Kidney glomerular epithelial cell (primary cell): ENCODE measurements at places on chromosomes 4 and X.

DNA sequence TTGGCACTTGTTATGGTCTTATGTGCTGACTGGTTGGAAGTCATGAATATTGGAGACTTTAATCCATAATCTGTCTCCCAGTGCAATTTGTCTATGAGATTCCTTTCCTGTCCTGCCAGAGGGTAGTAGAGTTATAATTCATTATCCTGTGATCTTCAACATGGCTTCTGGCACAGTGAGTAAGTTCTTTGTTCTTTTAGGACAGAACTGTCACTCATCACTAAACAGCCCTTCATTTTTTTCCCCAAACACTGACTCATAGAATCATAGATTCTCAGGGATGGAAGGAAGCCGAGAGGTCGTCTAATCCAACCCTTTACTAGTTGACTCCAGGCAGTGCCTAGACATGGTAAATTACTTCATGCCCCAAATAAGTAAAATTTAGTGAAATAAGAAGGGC, 78.4 kb downstream of the LUZP4 start:
- DNase-seq, result no peak

GRCh38 chr4:53186714-53187358, 179.0 kb downstream of the SCFD2 start:
- peak; percentile 48 for DNase-seq

- no peak for DNase-seq
Observed at GRCh38 chr4:102143433-102143832, 201.8 kb downstream of the SLC39A8 start.

- no peak for DNase-seq
Observed at GRCh38 chrX:149043401-149043800, 461.7 kb downstream of the IDS start.

DNA sequence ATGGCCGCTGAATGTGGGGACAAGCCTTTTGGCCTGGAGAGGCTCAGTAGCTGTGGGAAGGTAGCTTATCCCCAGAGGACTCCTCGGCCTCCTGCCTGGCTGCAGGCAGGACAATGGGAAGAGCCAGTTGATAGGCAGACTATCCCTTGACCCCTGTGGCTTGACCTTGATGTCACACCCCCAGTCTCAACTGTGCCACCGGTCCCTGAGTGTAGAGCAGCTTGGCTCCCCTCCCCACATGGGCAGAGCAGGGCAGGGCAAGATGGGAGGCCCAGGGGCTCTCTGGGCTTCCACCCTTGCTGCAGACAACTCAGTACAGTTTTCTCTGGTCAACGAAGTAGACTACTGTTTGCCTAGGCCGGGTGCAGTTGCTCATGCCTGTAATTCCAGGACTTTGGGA, 25.7 kb downstream of the SYAP1 start:
- no peak for DNase-seq

DNA sequence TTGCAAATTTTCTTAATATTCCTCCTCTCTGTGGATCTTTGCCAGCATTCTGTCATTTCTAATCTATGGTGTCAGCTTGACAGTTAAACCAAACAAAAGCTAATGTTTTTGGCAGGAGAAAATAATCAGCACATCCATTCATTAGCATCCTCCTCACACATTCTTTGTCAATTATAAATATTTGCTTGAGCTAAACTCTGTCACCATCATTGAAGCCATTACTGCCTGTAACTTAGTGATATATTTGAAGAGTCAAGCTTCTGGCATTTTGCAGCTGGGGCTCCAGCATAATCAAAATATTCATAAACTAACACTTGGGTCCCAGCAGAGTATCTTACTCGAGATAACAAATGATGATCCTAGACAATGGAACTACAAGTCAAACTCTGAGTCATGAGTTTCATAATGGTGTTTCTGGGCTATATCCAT, 126.1 kb downstream of the EIF4E start:
- peak; percentile 32 for DNase-seq

GRCh38 chrX:153396320-153397195, 4.6 kb downstream of the PNMA6E start:
- DNase-seq, result no peak

DNA sequence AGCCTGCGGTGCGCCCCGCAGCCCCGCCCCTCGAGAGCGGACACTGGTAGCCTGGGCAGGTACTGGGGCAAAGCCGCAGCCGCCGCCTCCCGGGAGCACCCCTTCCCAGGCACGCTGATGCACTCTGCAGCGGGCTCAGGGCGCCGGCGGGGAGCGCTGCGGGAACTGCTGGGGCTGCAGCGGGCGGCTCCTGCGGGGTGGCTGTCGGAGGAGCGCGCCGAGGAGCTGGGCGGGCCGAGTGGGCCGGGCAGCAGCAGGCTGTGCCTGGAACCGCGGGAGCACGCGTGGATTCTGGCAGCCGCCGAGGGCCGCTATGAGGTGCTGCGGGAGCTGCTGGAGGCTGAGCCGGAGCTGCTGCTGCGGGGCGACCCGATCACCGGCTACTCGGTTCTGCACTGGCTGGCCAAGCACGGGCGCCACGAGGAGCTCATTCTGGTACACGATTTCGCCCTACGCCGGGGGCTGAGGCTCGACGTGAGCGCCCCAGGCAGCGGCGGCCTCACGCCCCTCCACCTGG, 401 bp downstream of the SOWAHD start:
- no peak for DNase-seq

- DNase-seq, result peak; percentile 45
Observed at GRCh38 chr4:168221301-168221700, 97.3 kb downstream of the DDX60 start.

DNA sequence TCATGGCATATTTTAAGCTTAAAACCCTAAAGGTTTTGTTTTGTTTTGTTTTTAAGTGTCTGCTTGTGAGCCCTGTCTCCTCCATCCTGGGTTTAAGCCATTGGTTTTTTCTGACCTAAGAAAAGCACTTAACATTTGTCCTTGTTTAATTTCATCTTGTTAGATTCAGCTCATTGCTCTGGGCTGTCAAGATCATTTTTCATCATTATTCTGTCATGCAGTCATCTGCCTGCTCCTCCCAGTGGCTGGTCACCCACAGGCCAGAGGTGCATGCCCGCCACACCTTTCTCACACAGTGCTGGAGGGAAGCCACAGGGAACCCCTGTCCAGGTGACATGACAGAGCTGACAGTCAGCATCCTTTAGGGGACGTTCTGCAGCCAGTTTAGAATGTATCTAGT, 11.7 kb upstream of the REELD1 start:
- DNase-seq, result no peak

DNA sequence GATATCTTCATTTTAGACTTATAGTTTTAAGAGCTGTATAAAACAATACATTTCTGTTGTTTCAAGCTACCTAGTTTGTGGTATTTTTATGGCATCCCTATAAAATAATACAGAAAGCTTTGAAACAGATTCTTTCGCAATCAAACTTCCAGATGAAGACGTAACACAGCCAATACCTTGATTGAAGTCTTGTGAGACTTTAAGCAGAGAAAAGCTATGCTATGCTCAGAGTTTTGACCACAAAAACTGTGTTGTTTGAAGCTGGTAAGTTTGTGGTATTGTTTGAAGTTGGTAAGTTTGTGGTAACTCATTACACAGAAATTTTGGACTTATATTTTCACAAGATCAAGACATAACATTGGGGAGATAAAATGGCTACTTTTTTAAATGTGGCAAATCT, 201.8 kb upstream of the UGT8 start:
- DNase-seq, result no peak

DNA sequence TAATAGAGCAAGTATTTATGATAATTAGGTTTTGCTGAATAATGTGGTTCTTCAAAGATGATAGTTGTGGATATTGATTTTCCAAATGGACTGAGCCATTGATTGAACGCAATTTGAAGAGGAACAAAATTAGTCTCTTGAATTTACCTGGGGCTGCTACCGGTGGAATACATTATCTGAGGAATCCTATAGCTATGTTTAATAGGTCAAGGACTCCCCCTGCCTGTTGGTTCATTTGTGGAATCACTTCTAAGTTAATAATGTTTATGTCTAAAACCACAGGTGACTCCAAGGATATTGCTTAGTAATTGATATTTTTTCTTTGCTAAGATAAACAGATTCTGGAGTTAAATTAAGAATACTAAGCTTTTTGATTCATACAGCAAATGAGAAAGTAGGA, 576.0 kb upstream of the PABPC4L start:
- DNase-seq, result peak; percentile 17

- DNase-seq, result no peak
Observed at GRCh38 chrX:147832707-147833348, 78.9 kb upstream of the FMR1 start.

DNA sequence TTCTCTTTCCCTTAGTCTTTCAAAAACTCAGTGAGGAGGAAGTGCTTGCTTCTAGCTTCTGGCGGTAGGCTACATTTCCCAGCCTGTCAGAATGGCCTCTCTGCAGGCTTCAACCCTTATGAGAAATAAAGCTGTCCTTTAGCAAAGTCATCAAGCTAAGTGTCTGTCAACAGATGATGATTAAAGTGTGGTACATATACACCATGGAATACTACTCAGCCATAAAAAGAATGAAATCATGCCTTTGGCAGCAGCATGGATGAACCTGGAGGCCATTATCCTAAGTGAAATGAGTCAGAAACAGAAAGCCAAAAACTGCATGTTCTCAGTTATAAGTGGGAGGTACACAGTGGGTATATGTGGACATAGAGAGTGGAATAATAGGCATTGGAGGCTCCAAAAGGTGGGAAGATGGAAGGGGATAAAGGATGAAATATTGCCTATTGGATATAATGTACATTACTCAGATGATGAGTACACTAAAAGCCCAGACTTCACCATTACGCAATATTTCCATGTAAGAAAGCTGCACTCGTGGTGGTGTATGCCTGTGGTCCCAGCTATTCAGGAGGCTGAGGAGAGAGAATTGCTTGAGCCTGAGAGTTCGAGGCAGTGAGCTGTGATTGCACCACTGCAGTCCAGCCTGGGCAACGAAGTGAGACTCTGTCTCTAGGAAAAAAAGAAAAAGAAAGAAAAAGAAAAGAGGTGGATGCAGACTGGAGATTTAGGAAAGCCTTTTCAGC, 7.9 kb downstream of the TRIM2 start:
- no peak for DNase-seq

DNA sequence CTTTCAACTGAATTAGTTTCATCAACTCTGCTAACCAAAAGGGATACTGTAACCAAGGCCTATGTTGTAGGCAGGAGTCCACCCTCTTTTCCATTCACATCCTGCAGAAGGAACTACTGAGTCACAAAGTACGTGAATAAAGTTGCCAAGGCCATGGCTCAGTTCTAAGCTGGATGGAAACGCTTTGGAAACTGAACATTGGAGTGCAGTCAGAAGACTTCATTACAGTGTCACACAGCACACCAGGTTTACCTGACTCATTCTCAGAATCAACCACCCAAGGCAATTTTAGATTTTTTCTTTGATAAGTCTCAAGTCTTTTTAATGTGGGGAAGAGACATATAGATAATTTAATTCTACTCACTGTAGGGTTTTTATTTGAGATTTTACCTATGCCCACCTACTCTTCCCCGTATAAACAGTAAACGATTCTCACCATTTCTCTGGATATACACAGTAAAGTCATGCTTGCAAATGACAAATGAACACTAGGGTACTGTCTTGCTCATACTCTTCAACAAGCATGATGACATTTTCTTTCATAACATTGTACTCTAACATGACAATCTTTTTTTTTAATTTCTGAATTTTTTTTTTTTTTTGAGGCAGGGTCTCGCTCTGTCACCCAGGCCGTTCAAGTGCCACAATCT, 58.9 kb upstream of the RBM47 start:
- no peak for DNase-seq

- peak; percentile 5 for DNase-seq
Observed at GRCh38 chrX:102652031-102652688, 877 bp downstream of the GPRASP1 start.
